ENCODE measurements at places on chromosomes 6 and 20. TPM values are rescaled to one million over a fixed set of nuclear protein-coding genes. Genes with fewer than 3 reads are reported as not detected.

DNA sequence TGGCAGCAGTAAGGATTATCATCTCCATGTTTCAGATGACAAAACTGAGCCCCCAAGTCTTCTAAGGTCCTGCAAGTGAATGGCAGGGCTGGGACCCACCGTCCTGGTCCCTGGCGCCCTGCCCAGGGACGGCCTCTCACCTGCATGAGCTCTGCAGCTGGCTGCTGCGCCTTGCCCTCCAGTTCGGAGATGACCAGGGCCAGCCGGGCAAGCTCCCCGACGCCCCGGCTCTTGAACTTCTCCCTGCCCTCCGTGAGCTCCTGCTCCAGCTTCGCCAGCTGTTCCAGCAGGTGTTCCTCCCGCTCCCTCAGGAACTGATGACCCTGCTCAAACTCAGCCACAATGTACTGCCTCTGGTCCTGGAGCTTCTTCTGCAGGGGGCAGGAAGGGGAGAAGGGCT is 16.8 kb downstream of the TRIM26 start:
- no peak for DNase-seq

- DNase-seq: no peak
Measured at GRCh38 chr20:42255821-42256220, 637.6 kb upstream of the CHD6 start.

DNA sequence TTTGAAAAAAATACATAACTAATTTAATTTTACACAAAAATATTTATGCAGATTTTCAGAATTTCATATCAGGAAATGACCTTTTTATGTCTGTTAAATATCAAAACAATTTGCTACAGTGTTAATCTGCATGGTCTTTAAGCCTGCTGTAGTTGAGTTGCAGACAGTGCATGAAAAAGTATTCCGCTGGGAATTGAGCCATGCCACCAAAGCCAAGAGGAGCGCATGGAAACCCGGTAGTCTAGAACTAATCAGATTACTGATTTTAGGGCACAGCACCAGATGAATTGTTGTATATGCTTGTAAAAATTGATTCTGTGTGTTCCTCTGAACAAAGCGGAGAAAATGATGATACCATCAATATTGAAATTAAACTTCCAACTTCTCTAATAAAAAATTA is 34.3 kb upstream of the LAMP5 start:
- DNase-seq: no peak

GRCh38 chr6:101181006-101181405 is 212.5 kb upstream of the GRIK2 start:
- DNase-seq: no peak

GRCh38 chr6:149457316-149457884 is 27.4 kb downstream of the ZC3H12D start:
- no peak for DNase-seq

Gene PTGIS
- 1.0 TPM for polyA plus RNA-seq

- no peak for DNase-seq
Measured at GRCh38 chr6:95802978-95803377, 212.8 kb upstream of the FUT9 start.

Gene LGSN
- not detected for polyA plus RNA-seq

GRCh38 chr20:41738604-41739206 is 120.5 kb upstream of the CHD6 start:
- DNase-seq: peak; percentile 64

Gene DEFB125
- polyA plus RNA-seq: not detected

Gene VSTM2L
- 5.1 TPM for polyA plus RNA-seq

Gene RAD21L1
- polyA plus RNA-seq: not detected

DNA sequence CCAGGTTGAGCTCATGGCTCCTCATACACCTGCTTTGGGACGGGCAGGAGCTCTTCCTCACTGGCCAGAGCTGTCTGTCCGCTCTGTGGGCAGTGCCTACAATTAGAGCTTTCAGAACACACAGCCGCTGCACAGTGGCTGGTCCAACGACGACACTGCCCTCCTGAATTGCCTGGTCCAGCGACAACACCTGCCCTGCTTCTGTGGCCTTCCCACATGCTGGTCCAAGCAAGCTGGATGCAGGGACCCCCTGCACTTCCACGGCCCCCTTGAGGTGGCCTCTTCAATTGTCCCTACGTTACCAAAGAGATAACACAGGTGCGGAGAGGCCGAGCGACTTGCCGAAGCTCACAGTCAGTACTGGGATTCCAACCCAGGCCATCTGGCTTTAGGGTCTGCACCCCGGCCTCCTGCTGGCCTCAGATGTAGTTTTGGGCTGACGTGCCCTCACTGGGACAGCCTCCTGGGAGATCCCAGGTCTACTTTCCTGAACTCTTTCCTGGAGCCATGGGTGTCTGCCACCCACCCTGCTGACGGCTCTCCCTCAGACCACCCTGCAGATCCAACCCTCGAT is 1.4 kb upstream of the CHRNA4 start:
- no peak for DNase-seq

Gene PPP1R18
- polyA plus RNA-seq: 73.2 TPM

GRCh38 chr6:7882505-7883257 is 27.9 kb downstream of the TXNDC5 start:
- DNase-seq: no peak

DNA sequence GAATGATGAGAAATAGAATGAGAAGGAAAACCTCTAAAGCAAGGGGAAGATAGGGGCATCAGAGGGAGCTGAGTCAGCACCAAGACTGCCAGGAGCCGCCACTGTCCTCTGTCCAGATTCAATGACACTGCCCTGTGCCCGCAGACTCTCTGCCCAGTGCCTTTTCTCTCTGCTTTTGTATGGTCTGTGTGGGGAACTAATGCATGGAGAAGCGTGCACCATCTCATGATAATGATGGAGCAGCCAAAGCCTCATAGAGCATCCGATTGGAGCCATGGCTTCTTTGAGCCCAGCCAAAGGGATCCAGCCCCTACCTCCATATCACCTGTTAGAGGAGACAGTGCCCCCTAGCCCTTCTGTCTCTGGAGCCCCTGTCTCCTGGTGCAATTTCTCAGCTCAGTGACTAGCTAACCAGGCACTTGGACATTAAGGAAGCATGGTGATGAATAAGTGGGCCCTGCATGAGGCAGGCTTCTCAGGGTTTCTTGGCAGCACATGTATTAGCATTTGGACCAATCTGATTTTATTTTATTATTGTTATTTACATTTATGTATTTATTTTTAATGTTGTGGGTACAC is 6.5 kb upstream of the PFDN4 start:
- no peak for DNase-seq

GRCh38 chr20:9609887-9610502 is 95.6 kb downstream of the LAMP5 start:
- peak; percentile 32 for DNase-seq

DNA sequence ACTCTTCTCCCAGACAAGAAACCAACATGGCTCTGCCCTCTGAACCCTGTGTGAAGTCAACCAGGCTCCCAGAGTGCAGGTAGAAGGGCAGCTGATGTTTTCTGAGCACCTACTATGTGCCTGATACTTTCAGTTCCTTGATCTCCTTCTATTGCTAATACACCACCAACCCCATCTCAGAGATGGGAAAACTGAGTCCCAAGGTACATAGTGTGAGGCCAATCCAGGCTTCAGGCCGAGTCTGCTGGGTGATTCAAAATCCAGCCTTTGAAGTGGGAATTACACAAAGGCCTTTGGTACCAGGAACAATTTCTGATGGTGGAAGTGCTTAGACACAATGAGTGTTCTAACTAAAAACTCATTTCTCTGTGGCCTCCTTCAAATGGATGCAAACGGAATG is 96.3 kb downstream of the NFATC2 start:
- no peak for DNase-seq

GRCh38 chr6:24959319-24959718 is 23.6 kb upstream of the RIPOR2 start:
- DNase-seq: no peak

DNA sequence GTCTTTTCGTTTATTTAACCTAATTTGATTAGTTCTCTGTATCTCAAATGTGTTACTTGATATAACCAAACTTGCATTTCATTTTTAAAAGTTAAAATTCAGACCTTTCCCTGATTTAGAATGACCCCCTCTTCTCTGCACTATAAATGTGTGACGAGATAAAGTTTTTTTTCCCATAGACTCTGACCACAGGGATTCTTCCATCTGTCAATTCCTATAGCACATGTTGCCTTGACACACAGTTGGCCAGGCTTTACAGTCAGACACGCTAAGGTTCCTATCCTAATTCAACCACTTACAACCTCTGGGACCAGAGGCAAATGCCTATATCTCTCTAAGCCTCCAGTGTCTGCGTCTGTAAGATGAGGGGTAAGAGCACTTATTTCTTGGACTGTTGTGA is 40.6 kb downstream of the KCNS1 start:
- no peak for DNase-seq

DNA sequence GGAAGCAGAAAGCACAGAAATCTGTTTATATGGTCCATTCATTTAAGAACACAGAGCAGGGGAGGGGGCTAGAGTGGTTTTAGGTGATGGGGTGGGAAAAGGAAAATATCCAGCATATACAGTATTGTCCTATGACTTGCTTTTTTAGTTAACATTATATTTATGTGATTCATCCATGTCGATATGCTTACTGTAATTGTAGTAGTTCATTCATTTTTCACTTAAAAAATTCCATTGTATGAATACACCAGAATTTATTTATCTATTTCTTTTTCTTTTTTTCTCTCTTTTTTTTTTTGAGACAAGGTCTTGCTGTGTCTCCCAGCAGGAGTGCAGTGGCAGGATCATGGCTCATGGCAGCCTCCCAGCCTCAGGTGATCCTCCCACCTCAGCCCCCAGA is 9.6 kb upstream of the PRIM2 start:
- DNase-seq: no peak

GRCh38 chr6:16344756-16345155 is 106.4 kb downstream of the GMPR start:
- DNase-seq: no peak

DNA sequence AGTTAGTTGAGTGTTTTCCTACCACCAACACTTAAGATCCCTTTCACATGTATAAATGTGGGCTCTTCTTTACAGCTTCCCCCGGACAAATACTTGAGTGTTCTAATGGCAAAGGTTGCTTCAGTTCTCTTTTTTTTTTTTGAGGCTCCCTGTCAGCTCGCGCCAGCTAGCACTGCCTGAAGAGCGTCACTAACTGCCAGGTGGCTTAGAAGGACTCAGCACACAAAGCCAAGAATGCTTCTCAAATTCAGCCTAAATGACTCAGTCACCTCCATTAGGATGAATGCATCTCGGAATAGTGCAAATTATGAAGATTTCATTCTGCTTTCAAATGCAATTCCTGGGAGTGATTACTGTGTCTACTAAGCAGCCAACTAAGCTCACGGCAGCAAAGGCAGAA is 150.7 kb upstream of the BTBD3 start:
- DNase-seq: no peak

- DNase-seq: no peak
Measured at GRCh38 chr6:6631534-6632276, 43.2 kb downstream of the LY86 start.

Gene DCDC2
- polyA plus RNA-seq: not detected

Measured in SK-N-SH (cell line).